Thyroid gland (tissue), 4 donors: ENCODE measurements at places on chromosomes 2 and 18. TPM values are rescaled to one million over a fixed set of nuclear protein-coding genes. Genes with fewer than 3 reads are reported as not detected.

DNA sequence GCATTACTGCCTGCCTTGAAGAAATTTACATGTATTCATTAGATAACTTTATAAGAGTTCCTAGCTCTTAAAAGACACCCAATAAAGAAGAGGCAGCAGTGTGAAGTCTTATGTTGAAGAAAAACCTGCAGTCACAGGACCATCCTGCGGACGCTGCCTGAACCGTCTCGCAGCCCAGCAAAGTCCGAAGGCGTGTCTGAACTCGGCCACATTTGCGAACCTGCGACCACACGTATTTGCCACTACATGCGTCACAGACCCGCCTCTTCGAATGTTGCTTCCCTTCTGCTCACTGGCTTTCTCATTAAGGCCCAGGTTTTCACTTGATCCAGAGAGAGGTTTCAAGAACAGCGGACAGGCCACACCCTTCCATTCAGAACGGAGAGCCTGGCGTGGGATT is 41.2 kb downstream of the CNGA3 start:
- DNase-seq = no peak

GRCh38 chr2:18047213-18047611 is 168.7 kb downstream of the KCNS3 start:
- no peak for DNase-seq

- DNase-seq = no peak
Observed at GRCh38 chr2:121562269-121563176, 31.8 kb downstream of the RNU4ATAC start.

REG3A gene
- not detected for total RNA-seq
